ENCODE measurements at places on chromosomes 7 and 10. TPM values are rescaled to one million over a fixed set of nuclear protein-coding genes. Genes with fewer than 3 reads are reported as not detected.

DNA sequence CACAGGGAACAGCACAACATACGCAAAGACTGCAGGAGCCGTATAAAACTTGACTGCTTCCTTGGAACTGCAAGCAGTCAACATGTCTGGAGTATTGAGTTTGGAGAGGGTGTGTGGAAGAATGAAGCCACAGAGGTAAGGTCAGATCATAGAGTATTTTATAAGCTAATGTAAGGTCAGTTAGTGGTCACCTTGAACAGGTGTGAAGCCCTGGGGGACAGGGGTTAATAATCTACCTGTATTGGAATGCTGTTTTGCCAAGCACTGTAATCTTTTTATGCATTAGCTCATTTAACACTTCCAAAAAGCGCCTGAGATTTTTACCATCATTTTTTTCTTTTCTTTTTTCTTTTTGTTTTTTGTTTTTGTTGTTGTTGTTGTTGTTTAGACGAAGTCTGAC is 23.1 kb downstream of the PLAU start:
- peaks cover 22% of the 10 kb centered on the region for H3K4me1 ChIP-seq
- H3K27me3 ChIP-seq = no peaks in the 10 kb centered on the region
- H3K27ac ChIP-seq = no peak overlapping the region
- H3K4me3 ChIP-seq = no peak overlapping the region
- H3K36me3 ChIP-seq = no peaks in the 10 kb centered on the region

DNA sequence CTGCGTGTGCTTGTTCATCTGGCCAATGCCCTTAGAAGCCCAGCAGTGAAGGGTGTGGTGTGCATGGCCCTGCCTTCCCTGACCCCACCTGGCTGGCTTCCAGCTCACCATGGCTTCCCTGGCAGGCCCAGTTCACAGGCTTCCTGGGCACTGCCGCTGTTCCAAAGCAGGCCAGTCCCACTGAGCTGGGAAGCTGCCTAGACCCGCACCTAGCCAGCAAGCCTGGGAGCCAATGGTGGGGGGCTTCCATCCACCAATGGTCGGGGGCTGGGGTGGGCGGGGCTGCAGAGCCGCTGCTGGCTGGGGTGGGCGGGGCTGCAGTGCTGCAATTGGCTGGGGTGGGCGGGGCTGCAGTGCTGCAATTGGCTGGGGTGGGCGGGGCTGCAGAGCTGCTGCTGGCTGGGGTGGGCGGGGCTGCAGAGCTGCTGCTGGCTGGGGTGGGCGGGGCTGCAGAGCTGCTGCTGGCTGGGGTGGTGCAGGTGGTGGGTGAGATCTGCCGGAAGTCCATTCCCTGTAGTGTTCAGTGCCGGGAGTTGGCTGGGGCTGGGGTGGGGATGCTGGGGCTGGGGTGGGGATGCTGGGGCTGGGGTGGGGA is 12.4 kb downstream of the CALY start:
- peaks cover 7% of the 10 kb centered on the region for H3K4me1 ChIP-seq
- H3K27me3 ChIP-seq = peaks cover 58% of the 10 kb centered on the region
- H3K4me3 ChIP-seq = no peak overlapping the region
- H3K36me3 ChIP-seq = no peaks in the 10 kb centered on the region
- peak; percentile 55 for DNase-seq
- no peak overlapping the region for H3K27ac ChIP-seq

DNA sequence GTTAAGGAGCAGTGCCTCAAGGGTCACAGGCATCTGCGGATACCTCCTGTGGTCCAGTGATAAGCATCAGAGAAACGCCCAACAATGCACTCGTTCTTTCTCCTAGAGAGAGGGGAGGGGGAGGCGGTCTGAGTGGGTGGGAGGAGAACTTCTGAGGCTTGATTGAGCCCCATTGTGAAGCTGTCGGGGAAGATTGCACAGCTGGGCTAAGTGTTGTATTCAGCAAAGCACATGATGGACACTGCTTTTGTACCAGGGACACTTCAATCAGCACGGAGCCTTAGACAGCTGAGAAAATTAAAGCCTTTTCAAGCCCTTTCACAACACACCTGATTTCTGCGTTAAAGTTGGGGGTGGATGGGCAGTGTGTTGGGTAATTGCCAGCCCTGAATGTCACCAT is 230.3 kb upstream of the GHITM start:
- peaks cover 23% of the 10 kb centered on the region for H3K4me1 ChIP-seq
- DNase-seq = peak; percentile 33
- peaks cover 88% of the 10 kb centered on the region for H3K27me3 ChIP-seq
- H3K4me3 ChIP-seq = peak overlapping the region; percentile 14
- H3K36me3 ChIP-seq = peaks cover under 1% of the 10 kb centered on the region
- H3K27ac ChIP-seq = no peak overlapping the region

- no peak overlapping the region for H3K27ac ChIP-seq
- H3K4me1 ChIP-seq = peaks cover 10% of the 10 kb centered on the region
- DNase-seq = no peak
- H3K36me3 ChIP-seq = no peaks in the 10 kb centered on the region
- peaks cover 28% of the 10 kb centered on the region for H3K27me3 ChIP-seq
These were observed 14.6 kb upstream of the FAM180A start for GRCh38 chr7:135763261-135763660.

- no peaks in the 10 kb centered on the region for H3K27me3 ChIP-seq
- DNase-seq = no peak
- H3K36me3 ChIP-seq = no peaks in the 10 kb centered on the region
These were observed 127.1 kb upstream of the SVIL start for GRCh38 chr10:29761916-29762315.

GRCh38 chr7:26356229-26356628 is 64.6 kb downstream of the SNX10 start:
- no peak overlapping the region for H3K27ac ChIP-seq
- H3K4me1 ChIP-seq = peaks cover 19% of the 10 kb centered on the region
- no peaks in the 10 kb centered on the region for H3K36me3 ChIP-seq

DNA sequence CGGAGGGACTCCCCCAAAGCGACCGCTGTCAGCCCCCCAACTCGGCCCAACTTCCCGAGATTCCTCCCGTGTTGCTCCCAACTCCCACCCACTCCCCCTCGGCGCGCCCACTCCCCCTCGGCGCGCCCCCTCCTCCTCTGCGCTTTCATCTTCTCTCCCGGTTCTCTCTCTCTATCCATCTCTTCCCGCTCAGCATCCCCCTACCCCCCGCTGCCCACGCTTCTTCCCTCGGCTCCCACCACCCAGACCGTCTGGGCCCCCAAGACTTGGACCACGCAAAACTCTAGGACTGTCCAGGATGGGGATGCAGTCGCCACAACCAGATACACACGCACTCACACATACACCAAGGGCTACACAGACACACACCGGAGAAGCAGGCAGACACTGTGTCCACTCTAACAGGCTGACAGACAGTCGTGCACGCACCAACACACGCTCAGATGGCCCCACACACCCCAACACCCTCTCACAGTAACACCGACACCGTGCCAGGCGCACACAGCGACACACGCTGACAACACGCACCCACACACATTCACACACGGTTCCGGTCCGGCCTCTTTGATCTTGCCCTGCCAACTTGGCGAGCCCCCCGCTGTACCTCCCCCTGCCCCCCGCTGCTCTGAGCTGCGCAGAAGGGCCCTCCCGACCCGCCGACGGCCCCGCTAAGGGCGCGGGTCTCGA is 1.1 kb downstream of the GRID1 start:
- H3K4me1 ChIP-seq = peaks cover 12% of the 10 kb centered on the region
- H3K36me3 ChIP-seq = no peaks in the 10 kb centered on the region
- H3K27me3 ChIP-seq = peaks cover 88% of the 10 kb centered on the region
- DNase-seq = no peak
- H3K27ac ChIP-seq = no peak overlapping the region
- H3K4me3 ChIP-seq = peak overlapping the region; percentile 88

AMPH gene
- total RNA-seq = 32.4 TPM

- DNase-seq = no peak
- H3K27me3 ChIP-seq = no peaks in the 10 kb centered on the region
- no peak overlapping the region for H3K27ac ChIP-seq
- H3K36me3 ChIP-seq = no peaks in the 10 kb centered on the region
- H3K4me1 ChIP-seq = no peaks in the 10 kb centered on the region
These were observed 141.0 kb downstream of the PTEN start for GRCh38 chr10:88004451-88004850.

CHN2 gene
- total RNA-seq = 15.4 TPM

DNA sequence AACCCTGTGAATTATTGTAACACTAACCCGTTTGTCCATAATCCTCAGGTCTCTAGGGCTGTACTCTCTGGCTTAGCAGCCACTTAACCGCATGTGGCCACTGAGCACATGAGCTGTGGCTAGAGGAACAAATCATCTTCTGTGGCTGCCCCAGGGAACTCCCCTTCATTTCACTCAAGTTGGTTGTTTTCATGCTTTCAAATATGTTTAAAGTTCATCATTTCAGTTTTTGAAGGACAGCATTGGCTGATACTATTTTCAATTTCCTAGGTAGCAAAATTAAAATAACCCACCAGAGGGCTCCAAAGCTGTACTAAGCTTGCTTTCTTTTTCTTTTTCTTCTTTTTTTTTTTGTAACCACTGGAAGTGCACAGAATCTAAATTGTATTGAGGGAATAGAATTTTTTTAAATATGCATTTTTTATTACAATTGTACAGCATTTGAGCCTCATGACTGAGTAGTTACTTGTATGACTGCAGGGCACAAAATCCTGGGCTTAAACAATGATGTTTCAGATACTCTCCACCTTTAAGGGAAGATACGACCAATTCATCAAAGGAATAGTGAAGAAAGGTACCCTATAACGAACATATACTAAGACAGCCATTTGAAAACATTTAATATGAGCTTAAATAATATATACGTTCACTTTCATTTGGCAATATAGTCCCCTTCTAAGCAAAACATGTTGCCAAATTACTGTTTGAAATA is 38.6 kb downstream of the MRC1 start:
- no peaks in the 10 kb centered on the region for H3K4me1 ChIP-seq
- DNase-seq = no peak
- no peaks in the 10 kb centered on the region for H3K36me3 ChIP-seq
- no peaks in the 10 kb centered on the region for H3K27me3 ChIP-seq
- H3K27ac ChIP-seq = no peak overlapping the region
- H3K4me3 ChIP-seq = no peak overlapping the region

DNA2 gene
- 44.6 TPM for total RNA-seq

GRCh38 chr7:137453356-137453755 is 109.8 kb upstream of the PTN start:
- peak overlapping the region; percentile 7 for H3K4me3 ChIP-seq
- H3K4me1 ChIP-seq = peaks cover 33% of the 10 kb centered on the region
- no peaks in the 10 kb centered on the region for H3K27me3 ChIP-seq
- H3K36me3 ChIP-seq = peaks cover 2% of the 10 kb centered on the region
- no peak for DNase-seq
- H3K27ac ChIP-seq = peak overlapping the region; percentile 86

KCP gene
- 2.9 TPM for total RNA-seq

PYROXD2 gene
- 5.0 TPM for total RNA-seq

DNA sequence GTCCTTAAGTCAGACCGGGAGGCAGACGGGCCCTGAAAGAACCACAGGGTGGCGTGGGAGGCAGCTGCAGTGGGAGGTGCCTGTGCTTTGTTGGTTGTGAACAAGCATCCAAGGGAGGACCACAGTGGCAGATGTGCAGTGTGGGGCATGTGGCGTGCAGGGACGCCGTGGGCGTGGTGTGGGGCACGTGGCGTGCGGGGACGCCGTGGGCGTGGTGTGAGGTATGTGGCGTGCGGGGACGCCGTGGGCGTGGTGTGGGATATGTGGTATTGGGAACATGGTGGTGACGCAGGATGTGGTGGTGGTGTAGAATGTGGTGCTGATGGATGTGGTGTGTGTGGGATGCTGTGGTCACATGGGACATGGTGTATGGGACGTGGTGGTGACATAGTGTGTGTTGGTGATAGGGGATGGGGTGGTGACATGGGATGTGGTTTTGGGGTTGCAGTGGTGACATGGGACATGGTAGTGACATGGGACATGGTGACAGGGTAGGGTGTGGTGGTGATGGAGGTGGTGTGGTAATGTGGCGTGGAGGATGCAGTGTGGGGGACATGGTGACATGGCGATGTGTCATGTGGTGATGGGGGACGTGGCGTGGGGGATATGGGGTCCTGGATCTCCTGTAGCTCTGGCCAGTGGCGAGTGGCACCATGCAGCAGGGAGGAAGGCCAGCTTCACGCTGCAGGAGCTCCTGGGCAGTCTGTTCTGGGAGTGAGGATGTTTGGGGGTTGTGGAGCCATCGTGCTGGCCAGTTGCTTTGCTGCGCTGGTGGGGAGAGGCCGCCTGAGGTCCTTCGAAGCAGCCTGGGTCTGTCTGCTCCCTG is 78.8 kb downstream of the INPP5A start:
- DNase-seq = no peak
- no peak overlapping the region for H3K4me3 ChIP-seq
- no peaks in the 10 kb centered on the region for H3K27me3 ChIP-seq
- peaks cover 11% of the 10 kb centered on the region for H3K36me3 ChIP-seq
- peaks cover 15% of the 10 kb centered on the region for H3K4me1 ChIP-seq

DNA sequence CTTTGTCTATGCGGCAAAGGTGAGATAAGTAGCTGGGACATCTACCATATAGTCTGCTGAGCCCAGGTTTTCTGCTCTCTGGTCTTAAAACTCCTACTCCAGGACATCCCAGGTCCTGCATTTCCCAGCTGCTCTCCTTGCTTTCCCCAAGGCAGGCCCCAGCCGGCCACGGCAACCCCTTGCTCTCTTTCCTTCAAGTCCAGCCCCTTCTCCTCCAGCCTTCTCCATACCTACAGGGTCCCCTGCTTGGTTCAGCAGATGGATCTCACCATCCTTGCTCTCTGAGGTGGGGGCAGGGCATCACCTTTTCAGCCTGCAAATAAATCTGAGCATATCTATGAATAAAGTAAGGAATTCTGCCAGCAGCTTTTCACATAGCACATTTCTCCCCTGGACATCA is 8.7 kb downstream of the GIMAP5 start:
- peaks cover 31% of the 10 kb centered on the region for H3K27me3 ChIP-seq
- H3K4me3 ChIP-seq = no peak overlapping the region
- H3K4me1 ChIP-seq = peaks cover 5% of the 10 kb centered on the region
- DNase-seq = no peak
- H3K36me3 ChIP-seq = no peaks in the 10 kb centered on the region

- DNase-seq = peak; percentile 62
- H3K4me3 ChIP-seq = no peak overlapping the region
- H3K36me3 ChIP-seq = peaks cover 3% of the 10 kb centered on the region
- no peak overlapping the region for H3K27ac ChIP-seq
- H3K27me3 ChIP-seq = no peaks in the 10 kb centered on the region
- H3K4me1 ChIP-seq = peaks cover 10% of the 10 kb centered on the region
These were observed 48.1 kb downstream of the PDLIM1 start for GRCh38 chr10:95242581-95243317.

GRCh38 chr7:113963356-113963755 is 44.5 kb upstream of the PPP1R3A start:
- no peaks in the 10 kb centered on the region for H3K36me3 ChIP-seq

GRCh38 chr7:2920956-2921652 is 77.0 kb upstream of the GNA12 start:
- peaks cover 3% of the 10 kb centered on the region for H3K27me3 ChIP-seq
- peak overlapping the region; percentile 10 for H3K27ac ChIP-seq
- no peak overlapping the region for H3K4me3 ChIP-seq
- no peaks in the 10 kb centered on the region for H3K36me3 ChIP-seq

DNA sequence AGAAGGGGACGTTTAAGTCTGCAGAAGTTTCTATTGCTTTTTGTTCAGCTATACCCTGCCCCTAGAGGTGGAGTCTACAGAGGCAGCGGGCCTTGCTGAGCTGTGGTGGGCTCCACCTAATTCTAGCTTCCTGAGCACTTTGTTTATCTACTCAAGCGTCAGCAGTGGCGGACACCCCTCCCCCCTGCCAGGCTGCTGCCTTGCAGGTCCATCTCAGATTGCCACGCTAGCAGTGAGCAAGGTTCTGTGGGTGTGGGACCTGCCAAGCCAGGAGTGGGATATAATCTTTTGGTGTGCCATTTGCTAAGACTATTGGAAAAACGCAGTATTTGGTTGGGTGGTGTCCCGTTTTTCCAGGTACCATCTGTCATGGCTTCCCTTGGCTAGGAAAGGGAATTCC is 147.3 kb upstream of the PRPS1L1 start:
- no peak overlapping the region for H3K27ac ChIP-seq
- H3K36me3 ChIP-seq = no peaks in the 10 kb centered on the region
- H3K4me3 ChIP-seq = no peak overlapping the region
